ENCODE measurements at places on chromosomes 3 and 15.
A peak's percentile ranks its signal among the peaks of the same experiment; 100 is the strongest.

- DNase-seq = no peak
These were observed 28.2 kb upstream of the PDZRN3 start for GRCh38 chr3:73652896-73653295.

- no peak for DNase-seq
These were observed 50.6 kb downstream of the GADL1 start for GRCh38 chr3:30843877-30844276.

DNA sequence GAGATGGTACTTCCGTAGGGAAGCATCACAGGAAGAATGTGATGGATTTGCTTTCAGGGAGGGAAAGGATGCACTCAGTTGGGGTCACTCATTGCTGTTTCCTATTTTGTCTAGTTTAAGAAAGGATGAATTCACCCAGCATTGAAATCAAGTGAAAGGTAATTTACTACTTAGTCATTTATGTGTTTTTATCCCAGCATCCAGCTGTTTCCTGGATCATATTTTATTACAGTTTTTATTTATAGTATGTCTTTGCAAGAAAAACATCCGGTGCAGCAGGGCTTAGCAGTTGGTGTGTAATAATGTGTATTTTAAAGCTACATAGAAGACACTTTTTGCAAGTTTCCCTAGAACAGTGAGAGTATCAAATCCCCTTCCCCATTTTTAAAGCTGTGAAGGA, 37.4 kb upstream of the GOLGA8B start:
- no peak for DNase-seq

DNA sequence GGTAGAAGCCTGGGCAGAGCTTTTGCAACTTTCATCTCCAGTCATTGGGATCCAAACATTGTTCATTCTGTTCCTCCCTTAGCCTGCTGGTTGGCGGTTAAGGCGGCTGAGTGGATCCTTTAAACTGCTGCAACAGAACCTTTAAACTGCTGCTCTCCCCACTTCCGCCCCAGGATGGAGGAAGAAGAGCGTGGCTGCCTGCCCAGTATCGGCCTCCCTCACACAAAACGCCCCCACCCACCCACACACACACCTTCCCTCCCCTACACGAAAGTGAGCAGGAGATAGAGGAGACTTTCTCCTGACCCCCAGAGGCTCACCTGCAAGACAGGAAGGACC, 460 bp upstream of the ZMAT3 start:
- DNase-seq = peak; percentile 40

- no peak for DNase-seq
These were observed 259.8 kb downstream of the MAGI1 start for GRCh38 chr3:65778968-65779367.

- DNase-seq = no peak
These were observed 524.1 kb upstream of the CFAP20DC start for GRCh38 chr3:59573911-59574310.

GRCh38 chr15:50418041-50418583, 6.1 kb upstream of the USP8 start:
- DNase-seq = no peak

GRCh38 chr15:28075573-28075972, 23.5 kb downstream of the OCA2 start:
- DNase-seq = no peak

DNA sequence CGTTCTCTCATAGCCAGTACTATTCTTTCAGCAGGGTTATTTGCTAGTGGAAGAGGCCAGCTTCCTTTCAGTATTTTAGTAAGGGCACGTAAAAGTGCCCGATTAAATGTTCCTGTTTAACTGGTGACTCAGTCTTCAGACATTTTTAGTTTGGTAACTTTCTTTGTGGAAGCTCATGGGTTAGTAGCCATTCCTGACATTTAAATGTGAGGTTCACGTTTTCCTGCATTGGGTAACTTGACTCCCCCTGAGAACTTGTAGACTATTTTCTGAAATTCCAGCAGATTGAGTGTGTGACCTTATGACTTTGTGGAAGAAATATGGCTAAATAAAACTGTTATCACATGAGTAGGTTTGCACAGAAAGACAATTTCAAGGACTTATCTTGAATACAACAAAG, 16.9 kb downstream of the ABHD2 start:
- DNase-seq = no peak

DNA sequence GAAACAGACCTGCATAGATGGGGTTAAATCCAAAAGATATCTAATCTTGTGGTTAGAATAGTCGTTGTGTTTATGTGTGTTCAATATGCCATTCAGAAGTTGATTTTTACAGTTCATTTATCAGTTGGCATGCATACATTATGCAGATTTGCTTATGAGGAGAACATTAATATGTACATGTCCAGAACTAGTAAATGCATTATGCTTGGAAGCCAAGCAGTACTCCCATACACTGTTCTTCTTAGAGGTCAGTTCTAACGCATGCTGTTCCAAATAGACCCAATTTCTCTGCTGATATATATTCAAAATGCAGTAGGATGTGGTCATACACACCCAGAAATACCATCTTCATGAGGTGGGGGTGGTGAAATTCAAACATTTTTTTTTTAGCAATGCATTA, 956 bp downstream of the FGF12 start:
- no peak for DNase-seq

- DNase-seq = no peak
These were observed 23.0 kb upstream of the GOLGA6C start for GRCh38 chr15:75235051-75235673.

GRCh38 chr3:30616347-30617027, 10.1 kb downstream of the TGFBR2 start:
- DNase-seq = no peak

DNA sequence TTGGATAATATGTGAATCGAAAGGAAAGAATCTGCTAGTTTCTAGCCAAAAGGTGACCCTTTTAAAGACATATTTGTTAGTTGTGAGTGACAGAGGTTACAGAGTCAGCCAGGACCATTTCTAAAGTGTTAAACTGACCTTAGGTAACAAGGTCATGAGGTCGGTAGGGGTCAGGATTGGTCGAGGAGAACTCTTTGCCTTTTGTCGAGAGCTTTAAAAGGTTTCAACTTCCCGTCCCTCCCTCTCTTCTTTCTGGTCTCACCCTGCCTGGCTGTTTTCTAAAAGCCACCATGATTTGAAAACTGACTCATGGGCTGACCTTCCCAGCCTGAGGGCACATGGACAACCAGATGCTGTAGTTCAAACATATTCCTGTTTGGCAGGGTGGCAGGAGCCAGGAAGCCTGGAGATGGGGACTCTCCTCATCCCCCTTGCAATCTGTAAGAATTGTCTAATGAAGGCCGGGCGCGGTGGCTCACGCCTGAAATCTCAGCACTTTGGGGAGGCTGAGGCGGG, 25.8 kb upstream of the PRTG start:
- no peak for DNase-seq

DNA sequence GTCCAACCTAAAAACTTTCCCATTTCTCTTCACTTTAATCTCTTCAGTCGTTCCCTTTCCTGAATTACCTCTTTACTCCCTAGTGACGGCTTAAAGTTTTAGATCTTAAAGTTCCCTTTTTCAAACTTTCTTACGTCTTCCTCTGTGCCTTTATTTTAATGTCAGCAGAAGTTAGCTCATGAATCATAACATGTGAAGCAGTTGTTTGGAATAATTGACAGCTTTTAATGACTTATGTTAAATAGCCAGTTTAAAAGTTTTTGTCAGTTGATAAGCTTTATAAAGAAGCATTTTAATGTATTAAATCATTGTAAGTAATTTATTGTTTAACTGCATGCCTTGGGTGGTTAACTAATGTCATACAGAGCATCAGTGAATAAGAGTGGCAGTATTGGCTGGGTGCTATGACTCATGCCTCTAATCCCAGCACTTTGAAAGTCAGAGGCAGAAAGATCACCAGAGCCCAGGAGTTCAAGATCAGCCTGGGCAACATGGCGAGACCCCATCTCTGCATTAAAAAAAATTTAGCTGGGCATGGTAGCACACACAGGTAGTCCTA, 33.9 kb downstream of the PIK3CA start:
- no peak for DNase-seq

DNA sequence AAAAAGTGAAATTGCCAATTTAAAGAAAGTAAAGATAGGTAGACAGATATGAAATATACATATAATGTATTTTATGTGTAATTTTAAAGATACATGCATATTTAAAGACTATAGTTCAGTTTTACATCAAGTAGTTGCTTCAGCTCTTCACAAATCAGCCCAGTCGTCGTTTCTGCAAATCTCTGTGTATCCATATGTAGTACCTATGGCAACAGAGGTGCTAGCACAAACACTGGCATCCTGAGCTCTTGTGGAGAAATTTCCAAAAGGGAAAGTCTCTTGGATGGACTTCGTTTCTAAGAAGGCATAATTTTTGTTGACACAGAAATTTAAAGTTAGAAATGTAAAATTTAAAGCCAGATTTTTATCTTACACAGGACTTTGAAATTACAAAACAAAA, 1284.7 kb downstream of the ROBO1 start:
- no peak for DNase-seq

DNA sequence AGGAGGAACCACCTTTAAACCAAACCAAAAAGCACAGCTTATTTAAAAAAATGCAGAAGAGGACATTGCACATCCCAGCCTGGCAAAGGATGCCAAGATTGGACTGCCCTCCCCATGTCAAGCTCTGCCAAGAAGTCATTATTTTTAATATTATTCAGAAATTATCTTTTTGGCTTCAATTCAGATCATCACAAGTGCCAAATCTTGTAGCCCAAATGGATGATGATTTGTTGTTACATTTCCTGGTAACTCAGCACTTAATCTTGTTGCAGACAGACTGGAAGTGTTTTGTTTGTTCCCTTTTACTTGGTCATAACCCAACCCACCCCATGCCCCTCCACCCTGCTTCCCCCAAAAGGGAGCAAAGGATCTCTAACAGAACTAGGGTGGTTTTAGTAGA, 28.1 kb upstream of the LXN start:
- no peak for DNase-seq

- DNase-seq = no peak
These were observed 22.1 kb upstream of the CHRM5 start for GRCh38 chr15:33946152-33946551.

DNA sequence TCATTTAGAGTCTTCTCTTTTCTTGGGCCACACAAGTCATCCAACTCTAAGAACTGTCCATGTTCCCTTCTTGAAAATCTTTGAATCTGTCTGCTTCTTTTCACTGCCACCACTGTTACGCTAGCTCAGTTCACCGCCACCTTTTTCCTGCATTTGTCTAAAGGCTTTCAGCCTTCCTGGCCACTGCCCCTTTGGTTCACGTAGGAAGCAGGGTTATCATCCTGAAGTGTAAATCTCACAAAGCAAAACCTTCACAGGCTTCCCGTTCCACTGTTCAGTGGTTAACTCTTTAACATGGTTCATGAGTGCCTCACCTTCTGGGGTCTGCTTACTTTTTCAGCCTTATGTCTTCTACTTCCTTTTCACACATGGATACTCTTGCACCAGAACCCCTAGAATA, 26.3 kb upstream of the CCDC39 start:
- DNase-seq = no peak

- DNase-seq = no peak
These were observed 44.0 kb downstream of the LPP start for GRCh38 chr3:188198001-188198400.

DNA sequence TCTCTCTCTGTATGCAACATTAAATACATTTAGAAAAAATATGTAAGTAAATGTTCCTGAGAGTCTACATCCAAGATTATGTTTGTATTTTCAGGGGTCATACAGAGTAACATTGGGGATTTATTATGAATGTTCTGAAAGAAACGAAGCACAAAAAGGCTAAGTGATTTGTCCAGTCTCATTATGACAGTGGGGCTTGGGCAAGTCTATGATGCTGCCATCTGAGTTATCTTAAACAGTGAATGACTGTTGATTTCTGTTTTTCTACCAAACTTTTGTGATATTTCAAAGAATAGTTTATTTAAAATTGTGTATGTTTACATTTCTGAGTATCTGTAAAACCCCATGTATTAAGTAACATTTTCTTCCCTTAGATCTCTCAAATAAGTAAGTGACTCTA, 481.2 kb upstream of the ZNF717 start:
- no peak for DNase-seq

- peak; percentile 25 for DNase-seq
These were observed 24.3 kb downstream of the VIPR1 start for GRCh38 chr3:42526616-42527367.

- DNase-seq = no peak
These were observed 5.1 kb downstream of the INSYN1 start for GRCh38 chr15:73747847-73748590.

GRCh38 chr3:197514786-197515355, 40.9 kb downstream of the BDH1 start:
- DNase-seq = no peak

GRCh38 chr3:110783541-110783940, 288.1 kb upstream of the NECTIN3 start:
- no peak for DNase-seq

- DNase-seq = no peak
These were observed 21.9 kb downstream of the GLDN start for GRCh38 chr15:51363383-51363782.

DNA sequence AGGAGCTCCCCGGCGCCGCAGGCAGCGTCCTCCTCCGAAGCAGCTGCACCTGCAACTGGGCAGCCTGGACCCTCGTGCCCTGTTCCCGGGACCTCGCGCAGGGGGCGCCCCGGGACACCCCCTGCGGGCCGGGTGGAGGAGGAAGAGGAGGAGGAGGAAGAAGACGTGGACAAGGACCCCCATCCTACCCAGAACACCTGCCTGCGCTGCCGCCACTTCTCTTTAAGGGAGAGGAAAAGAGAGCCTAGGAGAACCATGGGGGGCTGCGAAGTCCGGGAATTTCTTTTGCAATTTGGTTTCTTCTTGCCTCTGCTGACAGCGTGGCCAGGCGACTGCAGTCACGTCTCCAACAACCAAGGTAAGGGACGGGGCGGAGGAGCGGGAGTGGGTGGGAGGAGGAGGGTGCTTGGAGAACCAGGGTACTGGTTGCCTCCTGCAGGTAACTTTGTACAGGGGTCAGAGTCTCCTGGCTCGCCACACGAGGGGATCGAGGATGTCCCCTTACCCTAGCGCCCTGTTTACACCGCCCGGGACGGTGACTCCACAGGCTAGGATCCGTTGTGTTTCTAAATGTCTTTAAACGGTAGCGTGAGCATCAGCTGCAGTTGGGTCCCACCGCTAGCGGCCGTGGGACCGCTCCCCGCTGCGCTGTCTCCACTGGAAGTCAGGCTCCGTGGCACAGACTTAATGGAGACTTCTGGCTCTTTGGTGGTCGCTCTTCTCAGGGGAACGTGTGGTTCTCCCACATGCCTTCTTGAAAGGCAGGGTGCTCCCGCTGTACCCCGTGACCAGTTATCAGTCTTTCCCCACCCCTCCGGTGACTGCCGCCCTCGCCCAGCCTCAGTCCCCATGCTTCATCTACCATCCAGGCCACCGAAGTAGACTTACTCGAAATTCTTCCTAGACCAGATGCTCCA, 515 bp downstream of the EPHA6 start:
- DNase-seq = no peak

DNA sequence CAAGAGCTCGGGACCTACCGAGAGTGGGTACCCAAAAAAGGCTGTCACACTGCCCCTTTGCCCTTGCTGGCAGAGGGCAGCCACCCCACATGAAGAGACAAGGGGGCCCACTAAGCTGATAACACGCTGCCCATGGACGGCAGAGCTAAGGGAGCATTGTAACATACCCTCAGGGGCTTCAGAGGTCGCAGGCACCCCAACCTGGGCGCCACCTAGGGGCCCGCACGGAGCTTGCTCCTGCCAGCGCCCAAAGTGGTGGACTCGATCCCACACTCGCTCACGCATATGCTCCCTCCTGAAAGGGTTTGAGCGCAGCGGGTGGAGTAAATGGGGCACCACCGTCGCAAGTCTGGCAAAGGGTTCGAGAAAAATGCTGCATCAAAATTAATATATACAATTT, 975.4 kb downstream of the ZPLD1 start:
- DNase-seq = no peak

All from CD4-positive, alpha-beta T cell treated with Interferon gamma for 1 hour (primary cell).